NT2/D1 (cell line): ENCODE measurements at places on chromosomes 6 and 20.

GRCh38 chr20:532530-532929 lies 11.1 kb downstream of the CSNK2A1 start:
- DNase-seq, result no peak

- no peak for DNase-seq
Measured at GRCh38 chr20:63106765-63107448, 100.1 kb upstream of the BHLHE23 start.

- no peak for DNase-seq
Measured at GRCh38 chr6:163570579-163571231, 156.2 kb downstream of the QKI start.

DNA sequence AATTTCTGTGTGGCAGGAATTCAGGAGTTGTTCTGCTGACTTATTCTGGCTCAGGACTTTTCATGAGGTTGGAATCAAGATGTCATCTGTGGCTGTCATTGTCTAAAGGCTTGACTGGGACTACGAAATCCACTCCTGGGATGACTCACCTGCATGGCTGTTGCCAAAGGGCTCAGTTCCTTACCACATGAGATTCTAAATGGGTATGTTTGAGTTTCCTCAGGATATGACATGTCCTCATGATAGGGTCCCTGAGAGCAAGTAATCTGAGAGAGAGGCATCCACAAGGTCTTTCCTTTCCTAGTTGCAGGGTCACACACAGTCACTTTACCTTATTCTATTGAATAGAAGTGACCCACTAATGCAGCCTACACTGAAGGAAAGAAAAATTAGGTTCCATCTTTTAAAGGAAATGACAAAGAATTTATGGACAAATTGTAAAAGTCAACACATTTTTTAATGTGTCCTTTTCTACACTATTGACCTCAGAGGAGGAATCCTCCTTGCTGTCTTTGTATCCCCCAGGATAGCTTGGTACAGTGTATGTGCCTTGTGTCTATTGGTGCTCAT lies 1025.0 kb upstream of the GJE1 start:
- DNase-seq, result no peak

GRCh38 chr6:80528115-80528514 lies 421.6 kb downstream of the BCKDHB start:
- DNase-seq, result no peak

DNA sequence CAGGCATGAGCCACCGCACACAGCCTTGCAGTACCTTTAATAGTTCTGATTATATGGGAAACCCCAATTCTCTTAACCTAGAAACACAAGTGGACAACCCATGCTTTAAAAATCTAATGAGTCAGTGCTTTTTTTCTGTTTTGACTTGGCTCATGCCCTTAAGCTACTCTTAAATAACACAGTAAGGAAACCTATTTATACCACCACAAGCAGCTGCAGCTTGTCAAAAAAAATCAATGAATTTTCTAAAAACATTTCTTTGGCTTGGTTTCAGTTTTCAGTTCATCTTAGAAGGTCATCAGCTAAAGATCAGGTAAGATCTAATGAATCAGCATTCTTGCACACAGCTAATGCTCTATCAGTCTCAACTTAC lies 124.1 kb upstream of the DST start:
- no peak for DNase-seq
